ENCODE measurements at places on chromosomes 13 and 19.

DNA sequence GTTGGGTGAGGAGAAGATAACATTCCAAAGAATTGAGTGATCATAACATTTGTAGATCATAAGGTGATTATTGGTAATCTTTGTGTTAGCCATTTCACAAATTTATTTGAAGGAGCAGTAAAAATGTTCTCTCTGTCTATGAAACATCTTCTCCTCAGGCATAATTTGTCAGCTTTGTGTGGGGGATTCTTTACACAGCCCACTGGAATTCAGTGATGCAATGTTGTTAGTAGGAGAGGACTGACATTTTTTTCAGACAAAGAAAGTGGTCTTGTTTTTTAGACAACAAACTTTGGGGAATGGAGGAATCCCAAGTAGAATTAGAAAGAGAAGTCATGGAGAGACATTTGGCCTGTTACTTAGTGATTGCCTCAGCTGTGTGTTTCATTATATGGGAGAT, 100.3 kb downstream of the ITGBL1 start:
- no peak for DNase-seq

DNA sequence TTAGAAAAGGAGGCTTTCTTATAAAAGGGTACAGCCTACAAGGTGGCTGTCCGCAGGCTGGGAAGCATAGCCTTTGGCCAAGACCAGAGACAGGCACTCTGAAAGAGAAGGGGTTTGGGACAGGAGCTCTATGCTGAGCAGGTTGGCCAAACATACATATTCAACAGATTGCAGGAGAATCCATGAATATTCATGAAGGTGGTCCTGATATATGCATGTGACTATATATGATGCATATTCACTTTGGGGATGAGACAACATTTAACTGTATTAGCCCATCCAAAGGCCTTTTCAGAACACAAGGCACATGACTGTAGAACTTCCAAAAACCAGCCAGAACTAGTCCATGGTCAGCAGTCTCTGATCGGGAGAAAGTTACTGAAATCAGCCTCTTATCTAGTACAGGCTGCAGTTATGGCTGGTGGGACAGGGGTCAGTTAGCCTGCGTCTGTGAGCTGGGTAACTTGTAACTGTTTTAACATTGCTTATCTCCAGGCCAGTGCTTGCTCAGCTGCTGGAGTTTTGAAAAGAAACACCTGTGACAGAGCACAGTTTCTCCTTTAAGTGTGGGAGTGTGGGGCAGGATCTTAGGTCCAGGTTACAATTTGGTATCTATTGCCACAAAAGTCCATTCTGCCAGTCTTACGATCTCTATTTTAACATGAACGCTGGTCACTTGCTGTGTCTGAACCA, 924.2 kb downstream of the UQCRFS1 start:
- no peak for DNase-seq

- no peak for DNase-seq
Measured at GRCh38 chr13:101919541-101920181, 467.2 kb downstream of the ITGBL1 start.

DNA sequence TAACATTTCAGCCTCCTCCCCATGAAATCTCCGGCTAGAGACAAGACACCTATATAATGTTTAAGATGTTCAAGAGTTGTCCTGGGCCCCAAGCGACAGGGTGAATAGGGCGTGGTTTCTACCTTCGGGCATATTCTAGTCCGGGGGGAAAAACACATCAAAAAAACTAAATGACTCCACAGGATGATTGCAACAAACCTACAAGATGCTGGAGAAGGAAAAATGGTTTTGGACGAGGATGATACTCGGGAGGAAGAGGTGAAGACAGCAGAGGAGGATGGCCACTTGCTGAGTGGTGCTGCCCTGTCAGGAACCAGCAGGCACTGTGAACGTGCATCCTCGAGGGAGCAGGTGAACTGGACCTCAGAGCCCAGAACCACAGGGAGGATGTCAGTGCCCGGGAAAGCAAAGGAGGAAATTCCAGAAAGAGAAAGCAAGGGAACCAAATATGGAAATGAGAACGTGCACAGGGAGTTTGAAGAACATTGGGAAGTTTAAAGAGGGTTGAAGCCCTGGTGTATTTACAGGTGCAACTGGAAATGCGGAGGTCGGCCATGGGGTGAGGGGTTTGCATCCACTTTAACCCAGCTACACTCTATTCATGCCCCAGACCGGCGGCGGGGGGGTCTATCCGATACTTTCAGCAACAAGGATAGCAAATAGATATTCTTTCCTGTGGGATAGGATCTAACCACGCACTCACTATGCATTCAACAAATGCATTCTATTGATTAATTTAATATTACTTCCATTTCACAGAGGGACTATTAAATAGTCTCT, 50.6 kb downstream of the COL4A1 start:
- no peak for DNase-seq

- DNase-seq: no peak
Measured at GRCh38 chr13:99314640-99315176, 7.5 kb upstream of the GPR183 start.

- no peak for DNase-seq
Measured at GRCh38 chr19:51173681-51174080, 31.6 kb downstream of the SIGLEC7 start.

DNA sequence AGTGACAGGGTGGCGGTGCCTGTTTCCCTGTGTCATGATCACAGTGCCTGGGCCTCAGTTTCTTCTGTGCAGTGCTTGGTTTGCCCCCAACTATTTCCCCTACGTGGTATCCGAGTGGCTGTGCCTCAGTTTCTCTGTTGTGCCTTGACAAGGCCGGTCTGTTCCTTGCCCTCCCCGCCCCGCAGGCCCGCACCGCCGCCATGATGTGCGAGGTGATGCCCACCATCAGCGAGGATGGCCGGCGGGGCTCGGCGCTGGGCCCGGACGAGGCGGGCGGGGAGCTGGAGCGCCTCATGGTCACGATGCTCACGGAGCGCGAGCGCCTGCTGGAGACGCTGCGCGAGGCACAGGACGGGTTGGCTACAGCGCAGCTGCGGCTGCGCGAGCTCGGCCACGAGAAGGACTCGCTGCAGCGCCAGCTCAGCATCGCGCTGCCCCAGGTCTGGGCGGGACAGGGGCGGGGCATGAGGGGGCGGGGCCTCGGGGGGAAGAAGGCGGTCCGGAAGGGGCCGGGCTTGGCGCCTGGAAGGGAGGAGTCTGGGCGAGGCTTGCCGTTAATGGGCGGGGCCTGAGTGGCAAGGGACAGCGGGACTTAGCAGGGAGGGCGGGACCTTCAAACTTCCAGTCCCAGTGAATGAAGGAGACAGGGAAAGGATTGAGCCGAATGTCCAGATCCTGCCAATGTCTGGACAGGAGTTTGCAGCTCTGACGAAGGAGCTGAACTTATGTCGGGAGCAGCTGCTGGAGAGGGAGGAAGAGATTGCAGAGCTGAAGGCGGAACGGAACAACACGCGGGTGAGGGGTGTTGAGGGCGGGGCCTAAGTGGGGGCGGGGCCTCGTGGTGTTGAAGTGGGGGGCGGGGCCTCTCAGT, 8.6 kb downstream of the PPFIA3 start:
- DNase-seq: peak; percentile 94

DNA sequence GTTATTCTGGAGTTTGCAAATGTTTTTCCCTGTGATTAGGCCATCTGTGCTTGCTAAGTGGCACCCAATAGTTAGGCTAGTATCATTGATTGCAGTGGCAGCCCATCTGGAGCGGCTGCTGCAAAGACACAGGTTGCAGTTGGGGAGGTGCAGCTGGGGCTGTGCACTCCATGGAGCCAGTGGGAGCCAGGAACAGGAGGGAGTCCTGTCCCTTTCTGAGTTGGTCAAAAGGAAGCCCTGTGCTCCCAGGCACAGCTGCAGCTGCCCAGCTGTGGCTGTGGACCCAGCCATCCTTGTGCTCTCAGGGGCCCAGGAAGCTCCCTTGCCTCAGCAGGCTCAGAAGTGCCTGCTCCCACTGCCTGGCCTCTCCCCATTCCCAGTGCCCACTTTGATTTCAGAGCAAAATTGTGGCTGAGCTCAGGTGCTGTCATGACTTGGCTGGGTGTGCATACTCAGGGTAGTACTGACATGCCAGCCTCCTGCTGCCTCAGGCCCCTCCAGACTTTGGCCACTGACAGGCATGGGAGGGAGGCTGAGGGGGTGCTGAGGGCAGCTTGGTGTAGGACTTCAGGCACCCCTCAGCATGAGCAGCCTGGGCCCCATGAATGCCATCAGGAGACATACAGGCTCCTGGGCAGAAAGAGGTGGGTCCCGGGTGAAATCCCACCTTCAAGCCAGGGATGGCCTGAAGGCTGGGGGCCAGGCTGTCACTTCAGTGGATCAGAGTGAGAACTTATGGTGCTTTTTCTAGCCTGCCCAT, 270.6 kb downstream of the PCDH20 start:
- no peak for DNase-seq

DNA sequence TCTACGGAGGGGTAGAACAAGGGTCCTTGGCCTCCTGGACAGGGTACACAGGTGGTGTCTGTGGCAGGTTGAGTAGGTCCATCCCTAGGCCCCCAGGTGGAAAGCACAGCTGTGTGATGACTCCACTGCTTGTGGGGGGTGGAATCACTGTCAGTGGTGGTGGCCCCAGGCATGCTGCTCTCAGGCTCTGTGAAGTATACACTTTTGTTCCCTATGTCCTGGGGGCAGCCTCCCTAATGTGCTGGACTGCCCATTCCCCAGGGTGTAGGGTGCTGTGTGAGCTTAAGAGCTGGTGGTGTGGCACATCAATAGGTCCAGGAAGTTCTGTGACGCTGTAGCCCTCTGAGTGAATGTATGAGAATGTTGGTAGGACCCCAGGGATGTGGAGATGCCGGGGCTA, 197.2 kb upstream of the SLC10A2 start:
- no peak for DNase-seq

DNA sequence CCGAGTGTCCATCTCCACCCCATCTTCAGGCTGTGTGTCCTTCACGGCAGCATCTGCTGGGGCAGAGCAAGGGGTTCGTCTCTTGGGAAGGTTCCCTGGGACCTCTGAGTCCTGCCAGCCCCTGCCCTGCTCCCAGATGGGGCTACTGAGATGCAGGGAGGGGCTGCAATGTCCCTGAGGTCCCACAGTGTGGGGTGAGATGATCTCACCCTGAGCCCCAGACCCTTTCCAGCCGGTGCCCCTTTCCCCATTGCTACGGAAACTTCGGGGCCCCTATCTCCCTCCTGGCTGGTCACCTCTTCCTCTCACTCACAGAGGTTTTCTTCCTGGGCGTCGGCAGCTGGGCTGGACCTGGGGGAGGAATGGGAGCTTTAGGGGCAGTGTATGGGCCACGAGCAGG, 5.0 kb downstream of the LILRB2 start:
- DNase-seq: no peak

GRCh38 chr13:98270819-98271218, 93.8 kb upstream of the RNF113B start:
- DNase-seq: no peak

DNA sequence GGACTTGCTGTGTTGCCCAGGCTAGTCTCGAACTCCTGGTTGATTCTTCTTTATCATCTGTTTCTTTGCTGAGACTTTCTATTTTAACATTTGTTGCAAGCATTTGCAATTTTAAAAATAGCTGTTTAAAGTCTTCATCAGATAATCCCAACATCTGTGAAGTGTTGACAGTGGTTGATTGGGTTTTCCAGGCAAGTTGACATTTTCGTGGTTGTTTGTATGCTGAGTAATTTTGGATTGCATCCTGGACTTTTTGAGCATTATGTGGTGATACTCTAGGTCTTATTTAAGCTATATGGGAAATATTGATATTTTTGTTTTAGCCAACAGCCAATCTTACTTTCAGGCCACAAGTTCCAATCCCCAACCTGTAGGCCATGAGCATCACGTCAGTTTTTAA, 25.1 kb downstream of the AP1M1 start:
- DNase-seq: no peak

DNA sequence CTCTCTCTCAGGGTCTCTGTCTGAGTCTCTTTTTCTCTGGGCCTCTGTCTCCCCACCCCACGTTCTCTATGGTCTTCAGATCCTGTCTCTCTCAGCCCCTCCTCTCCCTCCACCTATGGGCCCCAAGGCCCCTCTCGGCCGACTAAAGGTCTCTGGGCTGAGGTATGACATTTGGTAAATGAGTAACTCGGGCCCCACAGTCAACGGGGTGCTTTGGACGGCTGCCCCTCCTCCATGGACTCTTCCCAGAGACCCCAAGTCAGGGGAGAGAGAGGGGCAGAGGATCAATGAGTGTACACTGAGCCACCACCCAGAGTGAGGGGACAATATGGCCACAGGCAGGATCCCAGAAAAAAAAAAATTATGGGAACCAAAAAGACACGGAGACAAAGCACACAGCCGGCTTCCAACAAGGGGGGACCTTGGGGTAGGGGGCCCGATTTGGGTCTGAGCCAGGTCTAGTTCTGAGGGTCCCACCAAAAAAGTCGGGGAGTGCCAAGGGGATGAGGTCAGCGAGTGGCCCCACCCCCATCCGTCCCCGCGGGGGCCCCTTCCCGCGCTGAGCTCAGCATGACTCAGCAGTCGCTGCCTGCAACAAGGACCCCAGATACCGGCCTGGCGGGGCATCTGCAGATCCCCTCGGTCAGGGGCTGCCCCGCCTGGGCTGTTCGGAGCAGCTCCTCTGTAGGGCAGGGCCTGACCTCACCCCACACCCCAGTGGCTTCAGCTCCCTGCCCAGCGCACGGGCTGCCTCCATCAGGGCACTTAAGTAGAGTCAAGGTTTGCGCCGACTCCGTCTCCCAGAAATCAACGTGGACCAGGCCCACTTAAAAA, 1.5 kb upstream of the FTL start:
- DNase-seq: no peak

DNA sequence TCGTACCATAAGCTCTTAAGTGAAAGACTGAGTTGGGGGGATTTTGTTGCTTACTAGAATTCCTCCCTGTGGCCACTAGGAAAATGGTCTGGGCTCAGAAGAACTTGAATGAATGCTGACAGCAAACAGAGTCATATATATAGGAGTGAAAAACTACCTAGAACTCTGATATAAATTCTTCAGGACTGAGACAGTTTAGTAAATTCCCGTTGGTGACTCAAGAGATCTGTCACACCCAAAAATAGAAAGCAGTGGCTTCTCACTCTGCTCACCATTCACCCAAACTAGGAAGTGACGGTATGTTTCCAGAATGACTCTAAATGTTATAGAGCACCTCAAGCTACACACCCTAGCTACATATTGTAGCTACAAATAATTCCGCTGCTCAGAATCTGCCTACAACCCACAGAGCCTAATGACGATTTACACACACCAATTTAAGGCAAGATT, 116.2 kb downstream of the TBC1D4 start:
- DNase-seq: no peak

DNA sequence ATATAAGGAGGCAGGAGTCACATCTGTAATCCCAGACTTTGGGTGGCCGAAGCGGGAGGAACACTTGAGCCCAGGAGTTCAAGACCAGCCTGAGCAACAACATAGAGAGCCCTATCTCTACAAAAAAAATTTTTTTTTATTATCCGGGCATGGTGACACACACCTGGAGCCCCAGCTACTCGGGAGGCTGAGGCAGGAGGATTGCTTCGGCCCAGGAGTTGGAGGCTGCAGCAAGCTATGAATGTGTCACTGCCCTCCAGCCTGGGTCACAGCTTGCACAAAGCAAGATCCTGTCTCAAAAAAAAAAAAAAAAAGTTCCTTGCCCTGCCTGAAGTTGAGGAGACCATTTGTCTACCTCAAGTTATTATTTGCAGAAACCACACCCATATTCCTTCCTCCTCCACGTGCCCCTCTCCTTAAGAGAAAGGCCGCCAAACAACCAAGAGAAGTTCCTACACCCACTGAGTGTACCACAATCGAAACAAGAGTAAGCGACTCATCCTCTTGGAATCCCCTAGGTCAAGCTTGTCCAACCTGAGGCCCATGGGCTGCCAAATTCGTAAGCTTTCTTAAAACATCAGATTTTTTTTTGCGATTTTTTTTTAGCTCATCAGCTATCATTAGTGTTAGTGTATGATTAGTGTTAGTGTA, 2.2 kb downstream of the ABCC4 start:
- DNase-seq: no peak

GRCh38 chr13:101155920-101156319, 260.4 kb downstream of the NALCN start:
- no peak for DNase-seq

All from smooth muscle cell of the brain vasculature (primary cell).